DMS 273 treated with DMSO at 0.1 percent for 48 hours (cell line): ENCODE measurements at places on chromosomes 5 and 9.

DNA sequence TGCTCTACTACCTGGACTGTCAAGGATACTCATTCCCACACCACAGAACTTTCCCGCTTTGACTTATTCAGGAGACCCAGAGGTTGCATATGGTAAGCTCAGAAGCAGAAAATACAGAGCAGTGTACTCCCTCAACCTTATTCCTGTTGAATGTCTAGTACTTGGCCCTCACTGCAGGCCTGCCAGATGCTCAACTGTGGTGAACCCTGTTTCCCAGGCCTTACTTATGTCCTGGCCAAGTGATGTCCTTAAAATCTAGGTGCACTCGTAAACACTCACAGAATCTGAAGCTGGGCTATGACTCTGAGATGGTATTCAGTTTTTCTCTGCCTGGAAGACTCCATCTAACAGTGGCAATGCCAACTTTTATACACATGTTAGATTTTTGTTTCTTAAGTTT lies 21.0 kb downstream of the DIAPH1 start:
- DNase-seq: peak; percentile 66

- no peak for DNase-seq
Measured at GRCh38 chr9:124941679-124942561, 1.0 kb upstream of the GOLGA1 start.

- DNase-seq: no peak
Measured at GRCh38 chr5:86979811-86980411, 287.8 kb upstream of the RASA1 start.

- no peak for DNase-seq
Measured at GRCh38 chr9:136429683-136430491, 9.8 kb downstream of the INPP5E start.

- DNase-seq: no peak
Measured at GRCh38 chr5:137190441-137190840, 308.7 kb downstream of the SPOCK1 start.

GRCh38 chr5:177509991-177510566 lies 453 bp upstream of the DOK3 start:
- DNase-seq: no peak

DNA sequence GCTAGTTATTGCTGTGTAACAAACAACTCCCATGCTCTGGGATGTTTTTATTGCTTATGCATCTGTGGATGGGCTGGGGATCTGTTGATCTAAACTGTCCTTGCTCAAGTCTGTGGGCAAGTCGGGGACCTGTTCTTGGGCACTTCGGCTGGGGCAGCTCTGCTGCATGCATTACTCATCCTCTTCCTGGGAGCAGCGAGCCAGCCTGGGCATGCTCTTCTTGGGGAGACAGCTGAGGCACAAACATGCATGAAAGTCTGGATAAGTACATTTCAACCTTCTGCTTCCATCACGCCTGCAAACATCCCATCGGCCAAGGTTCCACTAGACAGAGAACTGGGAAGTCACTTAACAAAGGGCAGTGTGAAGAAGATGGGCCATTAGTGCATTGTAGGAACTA lies 66.3 kb downstream of the ANKRD33B start:
- no peak for DNase-seq

DNA sequence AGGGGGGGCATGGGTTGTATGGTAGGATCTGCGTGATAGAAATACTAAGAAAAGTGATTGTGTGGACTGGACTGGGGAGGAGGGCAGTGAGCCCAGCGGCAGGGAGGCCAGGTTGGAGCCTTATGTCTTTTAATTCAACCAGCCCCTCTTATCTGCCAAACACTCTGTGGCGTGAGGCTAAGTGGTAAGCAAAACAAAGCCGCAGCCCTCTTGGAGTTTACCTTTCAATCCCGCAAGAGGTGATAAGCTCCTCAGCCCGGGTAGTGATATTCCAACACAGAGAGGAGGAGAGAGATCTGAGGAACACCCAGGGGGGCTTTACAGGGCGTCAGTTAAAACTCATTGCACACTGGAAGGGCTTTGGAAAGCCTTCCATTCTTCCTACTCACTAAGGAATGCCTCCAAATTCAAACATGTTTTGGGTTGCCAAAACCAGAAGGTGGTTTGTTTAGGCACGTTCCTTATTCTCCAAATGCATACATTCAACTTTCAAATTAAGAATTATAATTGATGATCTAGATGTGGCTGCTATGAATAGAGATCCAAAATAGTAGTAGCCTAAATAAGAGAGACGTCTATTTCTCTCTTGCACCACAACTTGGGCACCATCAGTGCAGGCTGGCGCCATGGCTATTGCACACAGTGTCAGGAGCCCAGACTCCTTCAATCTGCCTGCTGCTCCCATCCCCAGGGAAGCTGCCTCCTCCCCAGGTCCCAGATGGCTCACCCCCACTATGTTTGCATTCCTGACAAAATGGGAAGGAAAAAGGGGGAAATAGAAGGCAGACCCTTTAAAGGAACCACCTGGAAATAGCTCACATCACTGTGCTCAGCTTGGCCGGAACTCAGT lies 75.1 kb upstream of the FSTL4 start:
- DNase-seq: no peak

GRCh38 chr5:33277061-33277650 lies 163.6 kb upstream of the TARS1 start:
- no peak for DNase-seq

GRCh38 chr5:34827588-34828506 lies 11.1 kb upstream of the TTC23L start:
- no peak for DNase-seq

DNA sequence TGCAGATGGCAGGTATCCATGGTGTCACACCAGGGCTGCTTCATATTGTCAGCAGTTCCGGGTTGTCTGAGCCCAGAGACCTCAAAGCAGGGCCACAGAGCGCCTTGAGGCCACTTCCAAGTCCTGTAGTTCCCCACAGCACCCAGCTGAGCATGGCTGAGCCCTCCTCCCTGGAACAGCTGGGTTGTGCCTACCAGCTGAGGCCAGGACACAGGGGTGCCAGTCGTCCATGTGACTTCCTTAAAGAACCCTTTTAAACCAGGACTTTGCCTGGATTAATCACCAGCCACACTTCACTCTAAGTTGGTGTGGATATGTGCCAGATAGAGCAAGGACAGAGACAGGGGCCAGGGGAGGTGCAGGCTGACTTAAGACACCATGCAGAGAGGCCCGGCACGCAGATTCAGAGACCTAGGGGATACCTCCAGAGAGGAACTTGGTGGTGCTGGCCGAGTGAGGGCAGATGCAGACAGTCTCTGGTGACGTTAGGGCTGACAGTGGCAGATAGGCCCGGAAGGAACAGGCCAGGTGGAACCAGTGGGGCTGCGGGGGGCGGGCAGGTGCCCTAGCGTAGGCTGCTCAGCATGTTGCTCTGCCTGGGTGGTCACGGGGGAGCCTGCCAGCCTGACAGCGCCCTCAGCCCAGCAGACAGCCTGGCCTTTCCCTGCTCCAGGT lies 142.7 kb downstream of the CACNA1B start:
- DNase-seq: no peak

- no peak for DNase-seq
Measured at GRCh38 chr5:50564079-50564478, 102.4 kb upstream of the PARP8 start.

DNA sequence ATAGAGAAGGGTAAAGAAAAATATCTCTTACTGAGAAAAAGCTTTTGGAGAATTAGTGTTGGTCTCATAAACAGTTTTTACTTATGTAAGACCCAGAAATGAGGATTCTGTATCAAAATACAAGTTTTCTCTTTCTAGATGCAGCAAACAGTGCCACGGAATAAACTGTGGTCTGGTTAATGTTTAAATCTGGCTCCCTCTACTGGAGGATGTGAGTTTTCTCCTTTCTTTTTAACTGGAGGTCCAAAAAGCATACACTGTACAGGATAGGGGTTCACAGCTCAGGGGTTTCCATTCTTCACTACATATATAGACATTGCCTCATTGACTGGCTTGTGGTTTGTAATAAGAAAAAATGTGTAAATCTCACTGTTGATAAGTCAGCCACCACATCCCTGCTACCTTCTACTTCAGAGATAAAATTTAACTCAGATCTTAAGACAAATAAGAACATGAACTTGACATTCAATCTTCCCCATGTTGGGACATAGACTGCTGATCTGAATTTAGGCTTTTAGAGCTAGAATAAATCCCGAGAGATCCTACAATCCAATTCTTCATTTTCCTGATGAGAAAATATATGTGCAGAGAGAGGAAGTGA lies 98.9 kb downstream of the CFAP95 start:
- DNase-seq: peak; percentile 43

- DNase-seq: peak; percentile 44
Measured at GRCh38 chr5:118791926-118792734, 196.2 kb downstream of the DTWD2 start.

DNA sequence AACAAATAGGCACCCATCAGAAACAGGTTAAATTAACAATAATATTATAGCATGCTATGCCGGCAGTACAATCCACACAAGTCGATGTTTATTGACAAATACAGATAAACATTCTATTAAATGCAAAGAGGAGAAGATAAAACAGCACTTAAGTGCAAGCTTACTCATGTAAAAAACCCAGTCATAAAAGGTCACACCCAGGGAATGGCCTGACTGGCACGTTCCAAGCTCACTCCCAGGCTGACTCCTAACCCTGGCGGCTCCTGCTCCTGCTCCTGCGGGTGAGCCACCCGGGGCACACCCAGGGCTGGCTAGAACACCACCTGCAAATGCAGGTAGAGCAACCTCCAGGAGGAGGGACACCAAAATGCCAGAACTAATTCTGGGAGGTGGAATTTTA lies 66.9 kb downstream of the SEMA4D start:
- DNase-seq: no peak

- no peak for DNase-seq
Measured at GRCh38 chr5:140925806-140926442, at the start of gene PCDHAC1. Gene PCDHAC1, plus strand, starts transcription at chr5:140926299. Its CDS starts 594 bp downstream, at chr5:140926893.

DNA sequence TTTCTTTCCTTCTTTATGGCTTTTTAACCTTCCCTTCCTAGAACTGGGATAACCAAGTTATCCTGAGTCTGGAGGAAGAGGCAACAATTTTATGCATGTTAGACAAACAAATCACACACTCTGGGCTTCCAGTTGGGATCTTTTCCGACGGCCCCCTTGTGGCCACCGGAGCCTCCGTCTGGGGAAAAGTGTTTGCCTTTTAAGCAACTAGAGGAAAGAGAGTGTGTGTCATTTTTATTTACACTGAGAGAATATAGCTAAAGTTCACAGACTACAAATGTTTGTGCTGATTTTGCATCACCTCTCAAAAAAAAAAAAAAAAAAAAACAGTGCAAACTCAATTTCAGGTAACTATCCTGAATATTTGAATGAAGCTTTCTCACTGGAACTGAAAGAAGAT lies 126.2 kb downstream of the SEMA6A start:
- no peak for DNase-seq

DNA sequence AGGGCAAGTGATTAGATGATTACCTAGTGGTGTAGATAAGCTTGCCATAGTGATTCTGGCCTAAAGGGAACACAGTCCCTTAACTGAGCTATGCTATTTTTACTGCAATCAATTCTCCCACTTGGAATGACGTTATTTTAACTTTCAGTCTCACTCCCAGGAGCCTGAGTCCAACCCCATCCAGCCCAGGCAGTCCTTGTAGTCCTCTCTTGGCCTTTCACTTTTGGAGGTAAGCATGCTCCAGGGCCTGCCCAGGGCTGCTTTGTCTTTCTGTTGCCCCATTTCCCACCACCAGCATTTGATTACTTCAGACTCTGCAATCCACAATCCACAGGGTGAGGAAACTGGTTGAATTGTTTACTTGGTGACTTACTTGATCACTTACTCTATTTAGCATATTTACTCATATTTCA lies 233.0 kb downstream of the CD180 start:
- DNase-seq: no peak

- DNase-seq: no peak
Measured at GRCh38 chr9:91132576-91133073, 229.1 kb downstream of the AUH start.

GRCh38 chr5:89117124-89117644 lies 234.2 kb upstream of the MEF2C start:
- no peak for DNase-seq

DNA sequence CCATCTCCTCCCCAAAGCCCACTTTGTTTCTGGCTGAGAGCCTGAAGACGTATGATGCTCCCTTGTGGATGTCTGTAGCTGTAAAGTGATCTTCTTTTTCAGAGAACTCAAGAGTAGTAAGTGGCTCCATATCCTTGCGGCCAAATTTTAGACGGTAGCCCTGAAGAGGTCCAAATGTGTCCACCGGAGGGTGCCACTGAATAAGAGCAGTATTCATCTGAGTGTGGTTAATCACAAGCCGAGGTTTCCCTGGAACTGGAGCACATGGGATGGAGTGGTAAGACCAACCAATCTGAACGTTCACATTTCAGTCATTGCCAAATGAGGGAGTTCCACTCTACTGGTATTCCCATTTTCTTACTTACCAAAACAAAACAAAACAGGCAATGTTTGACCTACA lies 686.5 kb upstream of the DMAC1 start:
- DNase-seq: no peak

DNA sequence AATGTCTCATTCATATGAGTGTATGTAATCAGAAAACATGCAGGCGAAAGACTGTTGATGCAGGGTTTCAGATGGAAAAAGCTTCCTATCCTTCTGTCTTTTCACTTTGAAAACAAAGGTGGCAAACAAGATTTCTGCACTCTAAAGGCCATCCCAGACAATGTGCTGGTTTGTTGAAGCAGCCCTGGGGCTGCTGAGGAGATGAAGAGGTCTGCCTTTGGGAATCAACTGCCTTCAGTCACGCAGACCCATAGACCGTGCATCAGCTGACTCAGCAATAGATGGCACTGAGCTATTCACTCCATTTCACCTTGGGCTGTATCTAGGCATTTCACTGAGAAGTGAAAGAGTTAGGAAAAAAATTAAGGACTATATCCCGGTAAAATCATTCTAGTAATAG lies 60.5 kb upstream of the C5orf46 start:
- no peak for DNase-seq

DNA sequence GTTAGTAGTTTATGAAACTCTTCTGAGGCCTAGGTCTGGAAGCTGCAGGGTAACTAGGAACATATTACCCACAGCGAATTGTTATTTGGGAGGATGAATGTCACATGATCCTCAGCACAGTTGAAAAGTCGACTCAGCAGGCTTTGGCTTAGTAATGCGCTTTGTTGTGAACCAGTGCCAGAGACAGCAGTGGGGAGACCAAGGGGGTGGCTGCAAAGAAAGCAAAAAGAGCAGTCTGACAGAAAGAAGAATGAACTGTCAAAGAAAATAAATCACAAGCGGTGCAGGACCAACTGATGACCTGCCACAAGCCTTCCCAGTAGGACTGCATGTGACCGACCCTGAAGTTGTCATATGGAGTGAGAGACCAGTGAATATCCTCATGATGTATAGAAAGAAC lies 170.0 kb downstream of the CCDC171 start:
- no peak for DNase-seq

- no peak for DNase-seq
Measured at GRCh38 chr9:133142684-133143622, 20.8 kb downstream of the GBGT1 start.

DNA sequence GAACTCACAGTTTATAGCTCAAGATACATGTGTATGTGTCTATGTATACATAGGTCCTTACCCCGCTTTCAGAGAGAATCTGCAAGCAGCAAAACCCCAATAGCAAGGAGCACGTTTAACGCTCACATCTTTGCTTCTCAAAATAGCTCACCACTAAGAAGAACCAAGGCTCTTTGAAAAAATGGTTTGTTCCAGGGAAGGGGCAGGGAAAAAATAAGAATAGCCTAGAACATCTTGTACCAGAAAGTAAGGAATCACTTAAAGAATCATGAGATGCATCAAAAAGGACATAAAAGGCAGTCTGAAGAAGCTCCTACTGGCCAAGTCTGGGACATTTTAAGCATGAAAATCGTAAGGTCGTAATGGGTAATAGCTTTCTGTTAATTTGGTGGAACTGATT lies 196.4 kb downstream of the FSTL4 start:
- no peak for DNase-seq
